ENCODE measurements at places on chromosomes 4 and X.

DNA sequence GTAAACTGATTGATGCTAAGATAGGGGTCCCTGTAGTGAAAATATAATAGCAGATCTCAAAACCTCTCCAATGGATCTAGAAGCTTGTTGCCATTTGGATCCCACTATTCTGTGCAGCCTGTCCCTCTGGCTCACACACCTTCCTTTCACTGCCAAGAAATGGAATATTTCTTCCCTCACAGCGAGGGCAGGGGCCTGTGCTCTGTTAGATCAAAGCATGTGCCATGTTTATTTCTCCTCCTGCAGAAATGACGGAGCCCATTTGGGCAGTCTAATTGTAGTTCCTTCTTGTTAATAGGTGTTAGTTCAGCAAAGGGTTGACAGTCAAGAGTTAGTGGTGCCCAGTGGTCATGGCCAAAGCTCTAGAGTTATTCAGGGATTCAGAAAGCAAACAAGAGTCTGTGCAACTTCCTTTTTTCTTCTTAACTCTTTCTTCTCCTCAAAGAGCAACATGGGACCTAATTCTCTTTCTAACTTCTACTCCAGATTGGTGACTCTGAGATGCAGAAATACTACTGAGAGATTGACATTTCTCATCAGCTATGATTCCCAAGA lies 106.8 kb downstream of the STOX2 start:
- DNase-seq: no peak

GRCh38 chr4:948101-948935 lies 16.1 kb downstream of the TMEM175 start:
- DNase-seq: no peak

- DNase-seq: no peak
Observed at GRCh38 chr4:189822326-189822725, 118.3 kb upstream of the FRG1 start.

DNA sequence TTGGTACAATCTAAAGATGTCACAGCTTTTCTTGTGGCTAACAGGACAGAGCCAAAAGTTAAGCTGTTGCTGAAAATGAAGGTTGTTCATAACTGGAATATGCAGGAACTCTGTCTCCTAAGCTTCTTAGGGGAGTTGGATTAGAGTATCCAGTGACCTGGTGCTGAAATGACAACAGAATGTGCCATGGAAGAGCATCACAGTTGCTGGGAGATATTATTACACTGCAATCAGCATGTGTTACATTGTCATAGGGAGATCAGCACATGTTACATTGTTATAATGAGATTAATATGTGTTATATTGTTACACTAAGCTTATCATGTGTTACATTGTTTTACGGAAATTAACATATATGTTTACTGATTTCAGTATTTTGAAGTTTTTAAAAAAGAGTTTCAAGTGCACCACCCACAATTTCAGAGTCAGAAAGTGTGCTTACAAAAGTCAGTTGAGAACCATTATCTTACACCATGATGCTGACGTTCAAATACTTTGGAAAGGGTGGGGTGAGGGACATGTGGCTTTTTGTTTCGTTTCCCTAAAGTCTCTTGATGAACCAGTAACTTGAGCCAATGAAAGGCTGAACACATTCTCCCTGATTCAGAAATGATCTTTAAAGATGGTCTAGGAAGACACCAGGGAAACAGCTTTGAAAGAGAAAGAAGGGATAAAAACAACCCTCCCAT lies 113.4 kb downstream of the DRD5 start:
- DNase-seq: peak; percentile 89

- DNase-seq: no peak
Observed at GRCh38 chrX:19639813-19640462, 124.6 kb upstream of the MAP3K15 start.

- no peak for DNase-seq
Observed at GRCh38 chr4:110183643-110184042, 14.8 kb downstream of the ELOVL6 start.

DNA sequence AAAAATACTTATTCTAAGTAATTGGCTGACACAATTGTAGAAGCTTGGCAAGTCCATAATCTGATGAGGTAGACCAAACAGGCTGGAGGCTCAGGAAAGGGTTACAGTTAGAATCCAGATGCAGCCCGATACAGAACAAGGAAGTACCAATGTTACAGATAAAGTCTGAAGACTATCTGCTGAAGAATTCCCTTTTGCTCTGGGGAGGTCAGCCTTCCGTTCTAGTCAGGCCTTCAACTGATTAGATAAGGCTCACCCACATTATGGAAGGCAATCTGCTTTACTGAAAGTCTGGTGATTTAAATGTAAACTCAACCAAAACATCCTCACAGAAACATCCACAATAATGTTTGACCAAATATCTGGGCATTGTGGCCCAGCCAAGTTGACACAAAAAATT lies 7.4 kb upstream of the DYNLT3 start:
- no peak for DNase-seq

- peak; percentile 25 for DNase-seq
Observed at GRCh38 chrX:38768079-38768478, 33.2 kb upstream of the MID1IP1 start.

DNA sequence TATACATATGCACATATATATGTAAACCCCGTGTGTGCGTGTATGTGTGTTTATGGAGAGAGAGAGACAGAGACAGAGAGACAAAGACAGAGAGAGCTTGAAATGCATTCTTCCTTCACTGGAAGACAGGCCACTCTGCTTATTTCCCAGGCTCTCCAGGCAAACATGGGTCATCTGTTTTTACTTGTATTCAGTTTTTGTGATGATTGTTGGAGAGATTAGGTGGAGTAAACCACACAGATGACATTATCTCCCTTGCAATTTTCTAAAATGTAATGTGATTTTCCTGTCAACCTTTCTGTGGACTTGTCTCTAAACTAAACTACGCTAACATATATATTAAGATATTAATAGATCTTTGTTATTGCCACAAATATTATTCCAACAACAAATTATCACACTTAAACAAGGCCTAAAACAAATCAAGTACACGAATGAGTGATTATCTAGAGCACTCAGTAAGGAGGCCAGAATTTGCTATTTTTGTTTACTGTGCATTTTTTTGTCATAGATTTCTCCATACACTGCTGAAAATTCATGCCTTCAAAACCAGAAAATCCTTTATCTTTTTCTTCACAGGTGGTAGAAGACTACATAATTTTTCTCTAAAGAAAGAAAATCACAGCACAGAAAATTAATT lies 251.8 kb upstream of the SLIT2 start:
- DNase-seq: no peak

GRCh38 chr4:14559646-14560045 lies 442.6 kb upstream of the CPEB2 start:
- no peak for DNase-seq

- peak; percentile 65 for DNase-seq
Observed at GRCh38 chr4:145186729-145187128, 6.3 kb upstream of the OTUD4 start.

DNA sequence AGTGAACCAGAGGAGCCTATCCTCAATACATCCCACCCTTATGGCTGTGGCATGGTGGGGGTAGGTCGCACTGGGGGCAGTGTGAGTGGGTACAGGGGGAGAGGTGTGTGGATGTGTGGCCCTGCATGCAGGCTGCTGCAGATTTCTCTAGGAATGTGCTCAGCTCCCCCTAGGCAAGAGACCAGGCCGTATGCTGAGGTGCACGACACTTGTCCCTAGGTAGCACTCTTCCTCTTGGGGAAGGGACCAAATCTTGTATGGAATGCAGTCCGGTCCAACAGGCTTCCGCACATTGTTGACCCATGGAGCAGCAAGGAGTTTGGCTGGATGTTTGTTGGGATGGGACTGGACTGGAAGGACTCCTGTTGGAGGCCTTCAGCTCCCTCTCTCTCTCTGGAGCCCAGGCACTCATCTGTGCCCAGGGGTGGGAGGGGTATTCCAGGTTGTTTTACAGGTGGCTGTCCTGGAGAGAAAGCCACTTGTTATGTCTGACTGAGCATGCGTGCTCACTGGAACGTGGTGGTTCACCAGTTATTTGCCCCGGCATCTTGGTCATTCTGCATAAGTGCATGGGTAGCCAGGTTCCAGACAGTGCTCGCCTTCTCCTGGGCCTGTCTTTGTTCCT lies 55.1 kb downstream of the NBDY start:
- no peak for DNase-seq

GRCh38 chrX:153768311-153769157 lies 4.5 kb downstream of the PLXNB3 start:
- no peak for DNase-seq

- no peak for DNase-seq
Observed at GRCh38 chr4:2671267-2671895, 84.8 kb downstream of the TNIP2 start.

DNA sequence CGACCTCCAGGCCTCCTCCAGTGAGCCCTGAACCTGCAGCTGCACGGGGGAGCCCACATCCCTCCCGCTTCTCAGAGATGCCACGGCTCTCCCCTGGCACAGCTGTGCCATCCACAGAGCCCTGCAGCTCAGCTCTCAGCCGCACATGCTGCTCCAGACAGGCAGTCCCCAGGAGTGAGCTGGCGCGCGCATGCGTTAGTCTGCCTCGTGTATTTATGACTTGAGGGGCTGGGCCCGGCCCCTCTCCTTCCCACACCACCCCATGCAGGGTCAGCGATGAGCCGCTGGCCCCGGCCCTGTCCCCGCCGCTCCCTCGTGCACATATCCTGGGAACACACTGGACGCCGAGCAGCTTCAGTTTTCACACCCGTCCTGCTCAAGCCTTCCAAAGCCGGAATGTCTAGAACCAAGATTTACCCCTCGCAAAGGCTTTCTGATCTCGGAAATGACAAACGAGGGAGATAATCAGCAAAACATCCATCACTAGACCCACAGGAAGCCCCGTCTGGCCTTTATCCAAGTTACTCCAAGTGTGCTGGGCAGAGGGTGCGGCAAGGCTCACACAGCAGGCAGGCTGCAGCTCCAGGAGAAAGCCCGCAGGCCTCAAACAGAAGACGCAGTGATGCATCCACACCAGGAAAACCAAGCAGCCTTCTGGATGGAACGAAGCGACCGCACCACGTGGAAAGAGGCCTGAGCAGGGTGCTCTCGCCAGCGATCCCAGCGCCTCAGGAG lies 24.3 kb downstream of the GAK start:
- no peak for DNase-seq

DNA sequence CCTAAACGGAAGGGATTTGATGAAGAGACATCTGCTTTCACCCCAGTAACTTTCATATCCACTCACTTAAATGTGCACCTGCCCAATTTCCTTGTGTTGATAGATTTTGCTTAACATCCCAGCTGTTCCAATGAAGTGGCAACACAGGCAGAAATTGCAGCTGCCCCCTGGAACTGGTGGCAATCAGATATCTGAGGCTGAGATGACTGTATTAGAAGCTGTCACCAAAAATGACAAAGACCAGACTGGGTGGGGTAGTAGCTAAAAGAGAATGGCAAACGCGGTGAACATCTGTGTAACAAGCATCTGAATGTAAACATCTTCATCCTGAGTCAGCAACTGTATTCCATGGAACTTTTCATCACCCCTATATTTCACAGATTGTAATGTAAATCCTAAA lies 17.1 kb downstream of the GABRA2 start:
- DNase-seq: no peak

DNA sequence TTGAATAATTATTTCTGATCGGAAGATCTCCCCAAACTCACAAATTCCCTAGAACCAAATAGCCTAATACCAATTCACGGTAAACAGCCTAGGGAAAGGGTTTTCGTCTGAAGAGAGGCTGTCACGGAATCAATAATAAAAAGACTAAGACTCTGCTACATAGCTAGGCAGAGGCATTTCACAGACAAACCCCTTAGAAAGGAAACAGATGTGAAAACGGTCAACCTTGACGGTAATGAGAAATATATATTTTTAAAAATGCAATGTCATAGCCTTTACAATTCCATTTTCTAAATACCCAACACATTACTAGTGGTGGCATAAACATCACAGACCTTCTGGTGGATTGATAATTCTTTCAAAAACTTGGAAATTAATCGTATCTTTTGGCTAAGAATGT lies 28.4 kb downstream of the PROM1 start:
- DNase-seq: no peak

DNA sequence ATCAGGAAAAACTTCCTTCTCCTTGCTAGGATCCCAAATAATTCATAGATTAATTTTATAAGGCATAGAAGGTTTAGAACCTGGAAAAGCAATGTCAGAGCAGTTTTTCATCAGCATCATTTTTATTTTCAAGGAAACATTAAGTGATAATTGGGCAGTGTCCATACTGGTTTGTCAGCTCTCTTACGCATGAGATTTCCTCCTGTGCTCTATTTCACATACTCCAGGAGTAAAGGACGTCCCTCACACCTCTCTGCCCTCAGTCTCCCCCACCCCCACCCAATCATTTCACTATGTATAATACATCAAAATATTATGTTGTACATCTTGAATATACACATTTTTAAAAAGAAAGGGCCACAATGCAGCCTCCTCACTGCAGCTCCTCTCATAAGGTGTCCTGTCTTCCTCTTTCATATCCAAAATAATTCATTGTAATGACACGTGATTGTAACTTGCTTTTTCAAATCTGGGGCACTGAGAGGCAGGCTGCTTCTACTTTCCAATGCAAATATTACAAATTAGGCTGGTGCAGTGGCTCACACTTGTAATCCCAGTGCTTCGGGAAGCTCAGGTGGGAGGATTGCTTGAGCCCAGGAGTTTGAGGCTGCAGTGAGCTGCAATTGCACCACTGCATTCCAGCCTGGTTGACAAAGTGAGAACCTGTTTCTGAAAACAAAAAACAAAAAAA lies 34.4 kb downstream of the ARHGEF38 start:
- no peak for DNase-seq

DNA sequence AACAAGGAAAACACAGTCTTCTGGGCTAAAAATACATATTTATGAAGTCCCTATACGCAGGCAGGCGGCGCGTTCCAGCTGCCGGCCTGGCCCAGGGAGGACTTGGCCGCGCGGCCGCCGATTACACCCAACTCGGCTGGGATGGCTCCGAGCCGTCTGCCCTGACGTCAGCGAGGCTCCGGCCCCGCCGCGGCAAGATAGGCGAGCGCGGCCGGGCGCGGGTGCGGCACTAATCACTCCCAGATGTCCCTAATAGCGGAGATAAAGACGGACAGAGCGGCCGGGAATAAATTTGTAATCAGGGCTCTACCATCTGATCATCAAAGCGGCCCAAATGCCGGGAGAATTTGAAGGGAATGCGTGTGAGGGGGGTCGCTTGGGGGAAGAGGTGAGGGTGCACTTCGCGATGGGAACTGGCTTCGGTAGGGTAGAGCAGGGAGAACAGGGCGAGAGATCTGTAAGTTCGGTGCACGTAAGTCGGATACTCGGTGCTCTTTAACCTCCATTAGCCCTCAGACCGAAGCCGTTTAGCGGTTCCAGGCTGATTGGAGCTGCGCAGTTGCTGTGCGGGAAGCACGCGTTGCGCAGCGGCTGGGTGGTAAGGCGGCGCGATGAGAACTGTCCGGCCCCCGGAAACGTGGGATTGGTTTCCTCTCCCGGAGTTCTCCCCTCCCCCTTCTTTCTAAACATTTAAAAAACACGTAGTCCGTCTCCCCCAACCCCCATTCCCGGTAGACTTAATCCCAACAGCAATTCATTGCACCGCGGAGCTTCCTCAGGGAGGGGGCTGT lies 7.7 kb downstream of the HAND2 start:
- peak; percentile 48 for DNase-seq

DNA sequence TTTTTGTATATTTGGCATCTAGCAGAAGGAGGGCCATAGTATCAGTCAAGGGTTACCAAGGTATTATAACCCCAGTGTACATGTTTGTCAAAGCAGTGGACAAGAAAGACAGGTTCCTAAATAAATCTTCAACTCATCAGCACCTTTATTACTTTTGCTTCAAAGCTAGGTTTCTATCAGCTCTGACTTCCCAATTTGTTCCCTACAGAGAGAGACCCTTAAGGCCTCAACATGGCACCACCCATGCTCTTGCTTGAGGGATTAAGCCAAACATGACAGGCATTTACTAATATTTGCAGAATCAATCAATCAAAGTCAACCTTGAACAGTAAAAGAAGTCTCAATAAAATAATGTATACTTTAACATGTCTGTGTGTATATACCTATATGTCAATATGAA lies 9.4 kb downstream of the TBCK start:
- DNase-seq: no peak

All from suppressor macrophage treated with lipopolysaccharide for 4 hours (primary cell).